ENCODE measurements at places on chromosomes 7 and 10.

DNA sequence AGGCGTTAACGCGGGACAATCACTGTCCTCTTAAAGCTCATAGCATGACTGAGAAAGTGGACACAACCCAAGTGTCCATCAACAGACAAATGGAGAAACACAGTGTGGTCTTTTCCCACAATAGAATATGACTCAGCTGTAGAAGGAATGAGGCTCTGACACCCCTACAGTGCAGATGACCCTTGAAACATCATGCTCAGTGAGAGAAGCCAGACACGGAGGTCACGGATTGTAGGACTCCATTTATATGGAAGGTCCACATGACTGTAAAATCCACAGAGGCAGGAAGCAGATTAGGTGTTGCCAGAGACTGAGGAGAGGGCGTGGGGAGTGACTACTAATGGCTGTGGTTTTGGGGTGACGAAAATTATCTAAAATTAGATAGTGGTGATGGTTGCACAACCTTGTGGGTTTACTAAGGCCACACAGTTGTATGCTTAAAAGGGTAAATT is 6.1 kb upstream of the NCAPG2 start:
- DNase-seq: no peak

DNA sequence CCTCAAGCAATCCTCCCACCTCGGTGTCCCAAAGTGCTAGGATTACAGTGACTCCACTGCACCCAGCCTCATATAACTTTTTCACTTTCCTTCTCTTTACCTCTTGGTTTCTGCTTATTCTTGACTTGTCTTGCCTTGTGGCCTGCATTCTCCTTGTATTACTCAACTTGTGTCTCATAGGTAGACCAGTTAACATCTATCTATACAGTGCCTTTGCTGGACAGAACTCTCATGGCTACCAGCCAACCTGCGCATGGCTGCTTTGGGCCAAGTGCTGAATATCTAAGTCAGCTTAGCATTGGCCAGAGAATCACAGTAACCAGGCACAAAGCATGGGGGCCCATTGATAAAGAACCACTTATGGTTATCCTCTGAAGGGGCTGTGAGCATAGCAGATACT is 42.6 kb upstream of the ZNRF2 start:
- no peak for DNase-seq

DNA sequence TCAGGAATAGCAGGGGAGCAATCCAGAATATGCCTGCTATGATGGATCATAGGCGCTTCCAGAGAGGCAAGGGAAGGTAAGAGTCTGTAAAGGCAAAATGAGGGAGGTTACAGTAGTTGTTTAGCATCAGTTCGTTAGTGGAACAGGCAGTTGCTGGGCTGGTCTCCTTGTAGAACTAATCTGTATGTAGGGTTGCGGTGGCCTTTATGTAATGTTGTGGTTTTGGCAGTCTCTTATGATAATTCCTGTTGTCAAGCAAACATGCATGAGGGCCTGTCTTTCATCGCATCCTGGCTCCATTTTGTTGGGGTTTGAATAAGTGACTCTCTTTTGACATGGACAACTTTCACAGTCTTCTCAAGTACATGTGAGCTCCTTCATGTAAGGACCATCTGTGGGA is 427.8 kb upstream of the LRGUK start:
- DNase-seq: no peak

DNA sequence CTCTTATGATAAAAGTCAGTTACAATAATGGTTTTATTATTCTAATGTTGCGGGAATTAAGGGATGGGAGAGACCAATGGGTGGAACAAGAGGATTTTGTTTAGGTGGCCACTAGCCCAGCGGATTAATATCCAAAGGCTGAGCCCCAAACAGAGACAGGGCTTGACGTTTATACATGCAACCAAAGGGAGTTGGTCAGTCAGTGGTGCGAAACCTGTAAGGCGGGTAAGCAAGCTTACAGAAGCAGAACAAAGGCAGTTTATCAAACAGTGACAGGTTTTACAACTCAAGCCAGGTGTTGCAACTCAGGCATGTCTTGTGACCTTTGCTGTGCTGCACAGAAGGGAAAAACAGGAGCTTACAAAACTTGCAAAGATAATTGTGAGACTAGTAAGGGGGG is 622.9 kb upstream of the MBL2 start:
- DNase-seq: no peak

DNA sequence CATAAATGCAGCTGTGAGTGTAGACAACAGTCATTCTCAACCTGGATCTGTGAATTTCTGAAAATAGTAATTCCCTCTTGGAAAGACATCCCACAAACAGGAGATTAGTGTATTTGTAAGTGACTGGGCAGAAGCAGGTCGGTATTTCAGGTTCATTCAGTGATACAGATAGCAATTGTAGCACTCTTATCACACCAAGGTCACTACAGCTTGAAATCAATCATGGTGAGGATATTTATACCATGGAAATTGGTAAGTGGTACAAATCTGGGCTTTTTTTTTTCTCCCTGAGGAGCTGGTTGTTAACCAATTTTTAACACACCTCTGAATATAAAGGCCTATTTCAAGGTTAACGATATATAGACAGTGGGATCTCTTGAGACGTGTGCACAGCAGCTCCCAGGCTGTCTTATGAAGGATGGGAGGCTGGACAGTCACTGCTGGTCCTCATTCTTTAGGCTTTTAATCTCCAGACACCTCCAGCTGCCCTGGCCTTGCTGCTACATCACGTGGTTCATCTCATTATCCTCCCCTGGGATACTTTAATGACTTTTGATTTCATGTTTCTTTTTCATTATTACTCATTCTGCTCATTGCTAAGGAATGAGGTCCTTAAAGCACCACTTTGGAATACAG is 87.1 kb downstream of the ITGA8 start:
- no peak for DNase-seq

All from activated T-helper 1 cell treated with anti-CD3 and anti-CD28 coated beads, Interleukin-2, amount 50 U/mL, for 16 hours (primary cell).